Activated CD8-positive, alpha-beta memory T cell treated with anti-CD3 and anti-CD28 coated beads, Interleukin-2, amount 10 ng/mL, durations not matched to agents 7 days and 5 days (primary cell): ENCODE measurements at places on chromosomes 12 and 14. TPM values are rescaled to one million over a fixed set of nuclear protein-coding genes. Genes with fewer than 3 reads are reported as not detected.

DNA sequence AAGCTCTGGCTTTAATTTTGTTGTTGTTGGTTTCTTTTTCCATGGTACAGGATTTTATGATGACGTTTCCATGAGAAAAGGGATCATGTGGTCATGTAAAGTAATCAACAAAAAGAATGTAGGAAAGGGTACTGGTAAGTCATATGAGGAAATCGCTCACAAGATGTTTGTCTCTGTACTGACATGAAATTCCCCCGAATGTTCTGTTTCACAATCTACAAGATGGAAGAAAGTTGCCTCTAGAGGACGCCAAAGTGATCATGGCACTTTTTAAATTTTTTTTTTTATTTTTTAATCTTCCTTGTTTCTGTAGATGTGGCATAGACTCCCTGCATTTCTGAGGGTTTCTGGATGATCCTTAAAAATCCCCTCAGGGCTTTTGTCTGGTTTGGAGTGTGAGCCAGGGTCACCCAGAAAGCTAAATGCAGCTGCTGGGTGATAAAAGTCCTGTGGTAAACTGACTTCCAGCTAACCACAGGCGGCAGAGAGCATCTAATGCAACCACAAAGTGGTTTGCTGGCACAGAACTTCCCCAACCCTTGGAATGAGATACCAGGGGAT lies 393.5 kb downstream of the CCDC91 start:
- DNase-seq = no peak

DNA sequence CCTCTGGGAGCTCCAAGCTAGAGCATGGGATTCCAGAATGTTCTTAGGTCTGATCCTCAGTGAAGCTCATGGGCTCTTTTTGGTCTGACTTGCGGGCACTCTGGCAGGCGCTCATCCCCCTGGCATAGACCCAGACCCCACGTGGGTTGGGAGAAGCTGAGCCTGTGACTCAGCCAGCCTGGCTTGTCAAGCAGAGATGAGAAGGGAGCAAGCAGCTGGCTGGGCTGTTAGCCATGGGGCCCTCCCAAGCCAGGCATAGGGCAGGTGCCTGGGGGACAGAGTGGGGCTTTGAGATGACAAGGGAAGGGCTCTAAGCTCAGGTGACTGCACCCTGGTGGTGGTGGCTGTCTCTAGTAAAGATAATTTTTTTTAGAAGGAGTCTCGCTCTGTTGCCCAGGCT lies 80.3 kb upstream of the NOS1 start:
- no peak for DNase-seq

- no peak for DNase-seq
Observed at GRCh38 chr14:26174395-26174794, 423.4 kb downstream of the NOVA1 start.

DNA sequence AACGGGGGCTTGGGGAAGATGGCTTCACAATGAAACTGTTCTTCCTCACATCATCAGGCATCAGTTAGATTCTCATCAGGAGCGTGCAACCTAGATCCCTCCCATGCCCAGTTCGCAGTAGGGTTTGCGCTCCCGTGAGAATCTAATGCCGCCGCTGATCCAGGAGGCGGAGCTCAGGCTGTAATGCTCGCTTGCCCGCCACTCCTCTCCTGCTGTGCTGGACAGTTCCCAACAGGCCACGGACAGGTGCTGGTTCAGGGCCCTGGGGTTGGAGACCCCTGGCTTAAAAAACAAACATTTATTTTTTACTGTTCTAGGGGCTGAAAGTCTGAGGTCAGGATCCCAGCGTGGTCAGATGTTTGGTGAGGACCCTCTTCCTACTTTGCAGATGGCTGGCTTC lies 180.5 kb downstream of the FBXL14 start:
- DNase-seq = no peak

- DNase-seq = no peak
Observed at GRCh38 chr14:74648601-74649000, 36.6 kb upstream of the LTBP2 start.

DNA sequence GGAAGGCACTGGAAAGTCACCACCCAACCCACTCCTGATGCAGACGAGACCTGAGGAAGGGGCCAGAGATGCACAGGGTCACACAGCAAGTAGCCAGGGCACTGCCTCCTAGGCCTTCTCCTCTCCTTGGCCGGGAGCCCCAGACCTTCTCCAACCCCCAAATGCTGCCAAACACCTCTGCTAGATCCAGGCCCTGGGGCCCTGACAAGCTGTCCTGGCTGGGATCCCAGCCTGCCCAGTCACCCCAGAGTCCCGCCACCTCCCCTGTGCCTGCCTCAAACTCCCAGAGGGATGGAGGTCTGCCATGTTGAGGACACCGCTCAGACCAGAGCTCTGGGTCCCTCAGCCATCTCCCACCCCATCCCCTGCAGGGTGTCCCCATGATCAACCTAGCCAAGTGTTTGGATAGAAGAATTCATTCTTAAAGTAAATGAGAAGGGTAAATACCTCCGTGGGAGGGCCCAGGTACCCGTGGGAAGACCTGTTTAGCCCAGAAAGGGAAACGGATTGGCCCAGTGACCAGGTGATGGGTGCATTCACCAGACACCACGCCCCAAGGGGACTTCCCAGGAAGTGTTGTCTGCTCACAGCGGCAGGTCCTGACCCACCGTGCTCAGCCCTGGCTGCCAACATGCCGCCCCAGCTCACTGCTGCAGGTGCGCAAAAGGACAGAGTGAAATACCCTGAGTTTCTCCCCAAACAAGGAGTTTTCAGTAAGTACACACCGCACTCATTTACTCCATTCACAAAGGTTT lies 4.6 kb upstream of the DIO3 start:
- DNase-seq = no peak

DNA sequence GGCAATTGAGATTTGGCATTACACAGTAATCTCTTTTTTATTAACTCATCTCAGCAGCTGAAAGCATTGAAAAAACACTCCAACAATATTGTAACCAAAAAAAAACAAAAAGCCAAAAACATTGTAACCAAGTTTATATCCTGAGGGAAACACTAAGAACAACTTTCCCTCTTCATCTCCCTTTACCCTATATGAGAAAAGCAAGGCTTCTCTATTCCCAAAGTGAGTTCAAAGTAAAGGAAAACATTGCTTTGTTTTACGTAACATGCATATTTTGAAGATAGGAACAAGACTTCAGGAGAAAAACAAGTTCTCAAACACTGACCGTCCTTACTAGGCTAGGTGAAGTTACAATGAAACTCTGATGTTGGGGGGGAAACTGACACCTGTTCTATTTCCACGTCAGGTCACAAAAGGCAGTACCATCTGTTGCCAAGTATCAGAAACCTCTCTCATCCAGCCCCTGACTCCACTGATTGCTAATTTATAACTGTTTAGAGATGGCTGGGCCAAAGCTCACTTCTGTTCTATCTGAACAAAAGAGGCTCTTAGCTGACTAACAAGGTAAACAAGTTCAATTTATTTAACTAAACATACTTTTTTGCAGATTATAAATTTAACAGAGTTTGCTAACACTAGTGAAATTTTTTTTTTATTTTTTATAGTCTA lies 67.9 kb upstream of the PLXNC1 start:
- no peak for DNase-seq

- no peak for DNase-seq
Observed at GRCh38 chr14:96698960-96699539, 98.1 kb upstream of the VRK1 start.

DNA sequence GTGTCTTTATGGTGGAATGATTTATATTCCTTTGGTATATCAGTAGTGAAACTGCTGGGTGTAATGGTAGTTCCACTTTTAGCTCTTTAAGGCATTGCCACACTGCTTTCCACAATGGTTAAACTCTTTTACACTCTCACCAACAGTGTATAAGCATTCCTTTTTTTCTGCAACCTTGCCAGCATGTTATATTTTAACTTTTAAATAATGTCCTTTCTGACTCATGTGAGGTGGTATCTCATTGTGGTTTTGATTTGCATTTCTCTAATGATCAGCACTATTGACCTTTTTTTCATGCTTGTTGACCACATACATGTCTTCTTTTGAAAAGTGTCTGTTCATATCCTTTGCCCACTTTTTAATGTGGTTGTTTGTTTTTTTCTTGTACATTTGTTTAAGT lies 142.5 kb downstream of the MSRB3 start:
- DNase-seq = no peak

GRCh38 chr14:77883131-77883846 lies 83.4 kb downstream of the ADCK1 start:
- no peak for DNase-seq

DNA sequence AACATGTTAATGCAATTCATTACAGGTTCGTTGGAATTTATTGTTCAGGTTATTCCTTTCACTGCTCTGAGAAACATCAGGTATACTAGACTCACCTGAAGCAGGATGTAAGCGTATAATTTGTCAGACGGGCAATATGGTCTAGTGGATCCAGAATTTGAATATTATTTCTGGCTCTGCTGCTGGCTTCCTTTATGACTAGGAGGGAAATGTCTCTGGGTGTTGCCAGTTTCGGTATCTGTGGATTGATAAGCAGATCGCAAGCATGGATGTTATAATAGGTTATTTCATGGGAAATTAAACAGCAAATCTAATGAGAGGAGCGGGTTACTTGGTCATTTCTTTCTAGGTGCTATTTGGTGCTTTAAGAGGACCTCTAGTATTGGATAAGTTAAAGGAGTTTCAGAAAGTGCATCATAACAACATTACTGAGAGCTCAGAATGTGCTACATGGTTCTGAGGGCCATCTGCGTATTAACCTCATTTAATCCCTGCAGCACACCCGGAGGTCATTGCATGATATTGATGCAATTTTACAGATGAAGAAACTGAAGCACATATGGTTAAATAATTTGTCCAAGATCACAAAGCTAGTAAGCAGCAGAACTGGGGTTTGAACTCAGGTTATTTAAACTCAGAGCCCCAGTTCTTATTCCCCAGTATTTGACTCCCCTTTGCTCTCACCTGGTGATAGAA lies 47.3 kb upstream of the BCAT1 start:
- DNase-seq = no peak

GRCh38 chr12:19209661-19210060 lies 80.1 kb downstream of the PLEKHA5 start:
- no peak for DNase-seq

GRCh38 chr12:112217647-112218046 lies 92.3 kb downstream of the TRAFD1 start:
- no peak for DNase-seq

- DNase-seq = no peak
Observed at GRCh38 chr14:55979096-55979495, 139.1 kb upstream of the PELI2 start.

DNA sequence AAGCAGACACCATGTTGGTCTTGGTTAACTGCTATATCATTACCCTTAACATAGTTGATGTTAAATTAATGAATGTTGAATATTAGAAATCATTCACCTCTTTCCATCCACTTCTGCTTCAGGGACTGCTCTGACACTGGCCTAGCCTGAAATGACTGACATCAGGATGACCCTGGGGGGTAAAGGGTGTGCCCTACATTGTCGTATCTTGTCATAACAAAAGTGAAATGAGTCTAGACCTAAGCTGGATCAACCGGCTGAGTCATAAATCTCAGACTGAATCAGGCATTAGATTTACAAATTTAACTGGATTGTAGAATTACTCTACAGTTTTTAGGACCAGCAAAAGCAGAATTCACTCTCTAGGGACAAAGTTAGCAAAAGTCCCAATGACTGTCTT lies 35.3 kb downstream of the KICS2 start:
- peak; percentile 48 for DNase-seq

DNA sequence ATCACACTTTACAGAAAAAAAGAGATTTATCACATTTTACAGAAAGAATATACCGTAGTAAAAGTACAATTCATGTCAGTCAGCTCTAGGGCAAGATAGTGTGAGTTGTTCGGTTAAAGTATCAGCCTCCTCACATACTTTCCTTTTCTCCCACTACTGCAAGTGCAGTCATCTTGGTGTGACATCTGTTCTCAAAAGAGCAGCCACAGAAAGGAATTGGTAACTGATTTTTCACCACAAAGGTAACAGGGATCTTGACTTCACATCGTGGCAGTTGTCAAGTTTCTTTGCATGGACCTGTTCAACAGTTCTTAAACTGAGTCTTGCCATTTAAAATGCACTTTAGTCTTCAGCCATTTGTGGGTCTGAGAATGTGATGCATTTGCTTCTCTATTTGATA lies 5.0 kb upstream of the E2F7 start:
- no peak for DNase-seq

DNA sequence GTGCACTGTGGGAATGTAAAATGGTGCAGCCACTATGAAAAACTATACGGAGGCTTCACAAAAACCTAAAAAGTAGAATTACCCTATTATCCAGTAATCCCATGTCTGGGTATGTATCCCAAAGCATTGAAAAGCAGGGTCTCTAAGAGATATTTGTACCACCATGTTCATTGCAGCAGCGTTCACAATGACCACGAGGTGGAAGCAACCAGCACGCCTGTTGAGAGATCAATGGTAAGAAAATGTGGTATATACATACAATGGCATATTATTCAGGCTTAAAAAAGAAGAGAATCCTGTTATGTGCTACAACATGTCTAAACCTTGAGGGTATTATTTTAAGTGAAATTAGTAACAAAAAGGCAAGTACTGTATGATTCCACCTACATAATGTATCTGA lies 910 bp upstream of the NOPCHAP1 start:
- no peak for DNase-seq

GRCh38 chr14:70779667-70780066 lies 29.6 kb downstream of the MAP3K9 start:
- no peak for DNase-seq

DNA sequence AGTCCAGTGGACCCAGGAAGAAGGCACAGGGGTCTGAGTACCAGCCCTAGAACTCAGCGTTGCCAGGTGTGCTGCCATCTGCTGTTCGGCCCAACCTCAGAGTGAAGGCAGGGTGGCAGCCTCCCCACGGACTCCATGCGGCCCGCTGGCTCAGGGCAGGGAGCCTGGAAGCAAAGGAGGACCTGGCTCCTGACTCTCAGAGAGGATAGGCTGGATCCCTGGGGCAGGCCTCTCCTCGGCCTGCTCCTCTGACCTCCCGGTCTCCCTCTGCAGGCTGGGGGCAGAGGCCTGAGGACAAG lies 10.1 kb downstream of the MCRS1 start:
- DNase-seq = no peak

DNA sequence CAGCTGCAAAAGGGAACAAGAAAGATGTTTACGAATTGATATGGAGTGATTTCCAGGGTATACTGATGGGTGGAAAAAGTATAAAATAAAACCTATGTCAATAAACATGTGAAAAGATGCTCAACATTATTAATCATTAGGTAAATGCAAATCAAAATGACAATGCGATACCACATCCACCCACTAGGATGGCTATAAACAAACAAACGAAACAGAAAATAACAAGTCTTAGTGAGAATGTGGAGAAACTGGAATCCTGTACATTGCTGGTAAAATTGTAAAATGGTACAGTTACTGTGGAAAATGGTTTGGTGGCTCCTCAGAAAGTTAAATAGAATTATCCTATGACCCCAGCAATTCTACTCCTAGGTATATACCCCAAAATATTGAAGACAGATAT lies 9.5 kb upstream of the BEST3 start:
- no peak for DNase-seq

The TAS2R9 gene
- not detected for total RNA-seq

The C12orf50 gene
- not detected for total RNA-seq

The TDRD9 gene
- total RNA-seq = 1.2 TPM

The KRT75 gene
- not detected for total RNA-seq

The ARHGEF25 gene
- 0.84 TPM for total RNA-seq

The TAS2R30 gene
- total RNA-seq = 2.1 TPM

The FOXN4 gene
- total RNA-seq = not detected

The EFS gene
- not detected for total RNA-seq

The PLCZ1 gene
- total RNA-seq = not detected

The FBLN5 gene
- 0.73 TPM for total RNA-seq

The DYNC1H1 gene
- 308 TPM for total RNA-seq
